LHCN-M2 (cell line): ENCODE measurements at places on chromosomes 3 and 15. TPM values are rescaled to one million over a fixed set of nuclear protein-coding genes. Genes with fewer than 3 reads are reported as not detected.

AQP9 gene
- not detected in 2 replicates for total RNA-seq

DNA sequence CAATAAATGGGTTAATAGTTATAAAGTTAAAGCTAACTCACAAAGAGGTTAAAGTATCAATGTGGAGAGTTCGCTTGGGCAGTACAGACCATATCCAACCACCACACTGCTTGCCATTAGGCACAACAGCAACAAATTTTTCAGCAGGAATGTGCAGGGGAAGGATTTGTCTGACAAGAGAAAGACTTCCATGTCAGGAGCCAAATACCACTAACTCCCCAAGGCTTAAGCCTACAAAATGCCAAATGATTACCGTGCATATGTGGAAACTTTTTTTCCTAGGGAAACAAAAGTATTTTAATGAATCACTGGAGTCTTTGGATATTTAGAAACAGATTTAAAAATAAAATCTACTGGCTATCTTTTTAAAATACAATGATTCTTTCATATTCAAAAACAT lies 8.1 kb downstream of the VGLL3 start:
- peak; percentile 86 for DNase-seq

DNA sequence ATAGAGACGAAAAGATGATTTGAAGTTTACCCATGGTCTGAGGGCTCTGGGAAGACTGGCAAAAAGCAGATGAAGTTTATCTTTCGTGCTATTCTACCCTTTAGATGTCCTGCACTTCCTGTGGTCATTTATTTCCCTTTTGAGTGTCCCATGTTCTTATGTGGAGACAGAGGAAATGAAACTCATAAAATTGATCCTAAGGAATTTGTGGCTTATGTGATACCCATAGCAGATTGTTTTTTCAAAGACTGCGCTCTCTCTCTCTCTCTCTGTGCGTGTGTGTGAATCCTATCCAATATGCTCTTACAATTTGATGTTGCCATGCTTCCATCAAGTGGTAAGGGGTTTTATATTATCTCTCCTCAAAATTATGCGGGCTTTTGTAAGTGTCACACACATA lies 607.5 kb upstream of the DPPA4 start:
- no peak for DNase-seq

P2RY1 gene
- total RNA-seq = not detected in 2 replicates

GRK7 gene
- not detected in 2 replicates for total RNA-seq

- no peak for DNase-seq
Measured at GRCh38 chr3:77283108-77283507, 243.2 kb downstream of the ROBO2 start.

DNA sequence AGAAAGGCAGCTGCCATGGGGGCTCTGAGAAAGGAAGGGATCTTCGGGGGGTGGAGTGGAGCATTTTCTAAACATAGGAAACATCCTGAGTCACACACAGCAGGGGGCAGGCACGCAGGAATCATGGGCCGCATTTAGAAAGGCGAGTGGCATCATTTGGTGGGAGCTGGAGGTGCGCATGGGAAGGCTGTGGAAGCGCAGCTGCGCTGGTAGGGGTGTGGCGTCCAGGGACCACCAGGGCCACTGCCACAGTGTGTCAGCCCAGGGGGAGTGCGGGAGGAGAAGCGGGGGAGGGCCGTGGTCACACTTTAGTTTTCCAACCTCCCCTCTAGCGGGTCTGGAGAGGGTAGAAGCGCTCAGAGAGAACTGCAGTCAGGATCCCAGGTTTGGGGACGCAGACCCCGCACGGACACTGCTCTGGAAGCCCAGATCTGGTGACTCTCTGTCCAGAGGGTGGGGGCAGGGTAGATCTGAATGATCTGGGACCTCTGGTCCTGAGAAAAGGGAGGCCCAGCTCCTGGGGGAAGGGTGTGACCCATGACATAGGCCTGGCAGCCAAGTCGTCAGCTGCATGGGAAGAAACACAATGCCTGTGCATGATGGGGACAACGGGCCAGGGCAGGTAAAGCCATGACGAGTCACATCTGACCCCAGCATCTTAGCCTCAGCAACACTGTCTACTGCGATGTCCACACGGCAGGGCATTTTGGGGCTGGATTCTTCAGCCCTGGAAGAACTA lies 88.0 kb upstream of the IQSEC1 start:
- no peak for DNase-seq

DNA sequence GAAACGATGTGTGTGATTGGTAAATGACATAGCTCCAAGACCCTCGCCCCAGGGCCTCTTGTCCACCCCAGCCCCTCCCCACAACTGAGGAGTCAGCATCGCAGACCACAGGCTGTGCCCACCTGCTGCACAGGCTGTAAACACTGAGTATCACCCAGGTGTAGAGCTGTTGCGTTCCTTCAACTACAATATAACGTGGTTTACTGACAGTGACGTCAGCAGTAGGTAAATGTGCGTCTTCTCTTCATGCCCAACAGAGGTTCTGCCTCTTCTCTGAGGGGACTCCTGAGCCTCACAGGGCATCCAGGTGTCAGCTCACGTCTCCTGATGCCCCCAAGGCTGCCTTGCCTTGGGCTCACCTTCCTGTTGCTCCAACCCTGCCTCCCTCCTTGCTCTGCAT lies 395.1 kb downstream of the CACNA2D3 start:
- no peak for DNase-seq

GRCh38 chr3:67018789-67019526 lies 20.9 kb downstream of the KBTBD8 start:
- DNase-seq = no peak

TRAT1 gene
- not detected in 2 replicates for total RNA-seq

AZI2 gene
- total RNA-seq = 58.6 and 83.1 TPM in 2 replicates
